T-cell (primary cell): ENCODE measurements at places on chromosomes 3 and 15.

DNA sequence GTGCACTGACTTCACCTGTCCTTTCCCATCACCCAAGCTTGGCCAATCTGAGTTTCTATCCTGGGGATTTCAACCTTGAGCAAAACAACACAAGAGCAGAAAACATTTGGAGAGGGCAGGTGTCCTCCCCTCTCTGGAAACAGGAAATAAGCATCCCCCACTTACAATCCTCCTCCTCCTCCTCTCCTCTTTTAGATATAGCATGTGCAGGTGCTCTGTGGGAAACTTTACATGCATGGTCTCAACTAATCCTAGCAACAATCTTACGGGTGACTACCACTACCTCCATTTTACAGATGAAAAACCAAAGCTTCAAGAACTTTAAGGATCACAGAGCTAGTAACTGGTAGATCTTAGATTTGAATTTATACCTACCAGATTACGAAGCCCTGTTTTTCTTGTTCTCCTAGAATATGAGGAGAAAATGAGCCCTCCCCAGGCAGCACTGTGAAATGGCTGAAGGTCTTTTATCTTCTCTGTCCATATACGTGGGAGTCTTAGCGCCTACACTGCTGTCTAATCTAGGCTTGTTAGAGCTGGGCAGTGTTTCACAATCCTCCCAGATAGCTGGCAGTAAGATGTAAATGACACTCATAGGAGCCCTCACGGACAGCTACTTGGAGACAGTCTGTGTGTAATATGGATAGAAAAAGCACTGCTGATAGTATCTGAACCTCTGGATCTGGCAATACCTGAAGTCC, 301.2 kb upstream of the PROK2 start:
- DNase-seq: no peak

GRCh38 chr3:147945968-147946519, 536.9 kb downstream of the ZIC1 start:
- DNase-seq: no peak

GRCh38 chr3:163562625-163563024, 1515.7 kb downstream of the SI start:
- no peak for DNase-seq

DNA sequence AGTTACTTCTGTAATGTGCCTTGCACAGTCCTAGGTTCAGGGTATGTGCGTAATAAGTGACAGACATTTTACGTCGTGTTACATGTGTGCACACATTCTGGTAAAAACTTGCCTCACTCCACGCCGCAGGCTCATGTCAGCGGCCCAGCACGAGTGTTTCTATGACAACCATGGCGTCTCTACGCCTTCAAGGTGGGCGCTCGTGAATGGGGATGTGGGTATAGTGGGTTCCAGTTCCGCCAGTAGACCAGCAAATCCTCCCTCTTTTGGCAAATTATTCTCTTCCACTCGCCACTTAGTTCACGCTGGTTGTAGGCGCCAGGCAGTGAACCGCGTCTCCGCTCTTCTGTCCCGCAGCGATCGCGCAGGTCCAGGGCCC, 40.3 kb downstream of the CHST14 start:
- peak; percentile 32 for DNase-seq

DNA sequence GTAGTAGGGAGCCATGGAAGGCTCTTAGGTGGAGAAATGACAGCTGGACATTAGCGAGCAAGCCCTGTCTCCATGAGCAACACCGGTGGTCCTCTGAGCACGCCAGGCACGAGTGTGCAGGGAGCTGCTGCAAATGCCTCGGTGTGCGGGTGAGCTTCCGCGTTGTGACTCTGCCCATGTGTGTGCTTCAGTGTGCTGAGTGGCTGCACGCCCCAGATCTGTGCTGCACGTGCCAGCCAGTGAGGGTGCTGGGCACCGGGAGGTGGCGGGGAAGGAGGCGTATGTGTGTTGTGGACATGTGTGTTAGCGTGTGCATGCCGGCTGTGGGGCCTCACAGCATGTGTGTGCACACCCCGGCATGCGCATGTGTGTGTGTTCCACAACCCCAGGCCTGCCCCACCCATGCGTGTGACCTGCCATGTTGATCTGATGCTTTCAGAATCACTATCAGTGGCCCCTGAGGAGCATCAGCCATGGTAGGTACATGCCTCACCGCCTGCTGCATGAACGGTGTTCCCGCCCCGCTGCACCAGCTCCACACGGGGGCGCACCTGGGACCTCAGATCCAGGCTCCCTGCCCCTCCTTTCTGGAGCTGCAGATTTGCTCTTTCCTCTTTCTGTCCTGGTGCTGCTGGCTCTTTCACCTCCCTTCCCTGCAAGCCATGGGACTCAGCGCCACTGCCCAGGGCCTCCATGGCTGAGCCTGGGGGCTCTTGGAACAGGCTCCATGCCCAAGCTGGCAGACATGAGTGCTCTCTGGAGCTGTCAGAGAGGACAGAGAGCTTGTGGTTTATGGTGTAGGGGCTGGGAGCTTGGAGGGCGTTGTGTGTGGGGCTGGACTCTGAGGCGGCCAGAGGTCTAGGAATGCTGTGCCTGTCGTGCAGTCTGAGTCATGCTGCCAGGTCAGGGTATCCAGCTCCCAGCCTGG, 169.4 kb downstream of the TBC1D2B start:
- peak; percentile 36 for DNase-seq

GRCh38 chr3:88509582-88509981, 359.8 kb downstream of the C3orf38 start:
- DNase-seq: no peak

GRCh38 chr3:112460519-112461195, 38.6 kb downstream of the BTLA start:
- DNase-seq: no peak

GRCh38 chr15:70035719-70036077, 62.0 kb downstream of the TLE3 start:
- no peak for DNase-seq

DNA sequence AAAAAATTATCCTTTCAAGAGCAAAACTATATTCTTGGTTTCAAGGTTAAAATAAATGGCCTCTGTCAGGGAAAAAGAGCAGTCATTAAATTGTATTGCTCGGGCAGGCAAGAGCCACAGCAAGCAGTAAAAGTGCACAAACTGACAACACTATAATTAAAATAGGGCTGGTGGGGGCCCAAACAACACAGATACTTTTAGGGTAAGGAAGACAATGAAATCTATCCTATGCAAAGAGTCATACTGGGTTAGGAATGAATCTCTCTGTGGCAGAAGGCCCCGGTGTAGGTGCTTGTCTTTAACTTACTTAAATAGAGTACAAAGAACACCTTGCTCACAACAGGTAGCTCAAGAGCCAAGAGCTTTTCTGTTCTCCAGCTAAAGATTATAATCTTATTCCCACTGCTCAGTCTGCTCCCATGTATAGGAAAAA, 94.7 kb downstream of the DLG1 start:
- DNase-seq: no peak

DNA sequence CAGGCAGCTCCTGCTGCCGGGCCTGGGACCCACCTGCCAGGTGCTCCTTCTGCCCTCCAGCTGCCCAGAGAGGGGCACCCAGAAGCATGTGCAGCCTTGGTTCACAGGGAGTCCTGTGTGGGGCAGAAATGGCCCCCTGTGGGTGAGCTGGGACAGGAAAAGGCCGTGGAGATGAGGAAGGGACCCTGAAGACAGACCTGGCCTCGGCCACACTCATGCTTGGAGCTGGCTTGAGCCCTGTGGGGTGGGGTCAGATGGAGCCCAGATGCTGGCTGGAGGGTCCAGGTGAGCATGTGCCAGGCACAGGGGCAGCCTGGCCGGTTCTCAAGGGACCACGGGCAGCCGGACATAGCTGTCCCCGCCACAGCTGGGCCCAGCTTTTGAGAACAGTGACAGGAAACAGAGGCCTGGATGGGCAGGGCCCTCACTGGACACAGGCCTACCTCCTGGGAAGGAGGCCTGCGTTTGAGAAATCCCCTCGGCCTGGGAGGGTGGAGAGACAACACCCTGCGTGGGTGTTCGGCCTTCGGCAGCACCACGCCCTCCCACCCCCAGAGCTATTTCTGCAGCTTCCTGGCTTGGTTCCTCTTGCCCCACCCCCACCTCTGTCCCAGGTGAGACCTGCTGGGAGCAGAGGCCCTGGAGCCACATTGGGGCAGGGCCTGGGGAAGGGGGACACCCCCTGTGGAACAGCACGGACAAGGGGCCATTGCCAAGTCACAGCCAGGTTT, 132.6 kb upstream of the MEF2A start:
- DNase-seq: no peak

- DNase-seq: peak; percentile 59
Measured at GRCh38 chr15:52730173-52730572, 51.0 kb upstream of the ATOSA start.

DNA sequence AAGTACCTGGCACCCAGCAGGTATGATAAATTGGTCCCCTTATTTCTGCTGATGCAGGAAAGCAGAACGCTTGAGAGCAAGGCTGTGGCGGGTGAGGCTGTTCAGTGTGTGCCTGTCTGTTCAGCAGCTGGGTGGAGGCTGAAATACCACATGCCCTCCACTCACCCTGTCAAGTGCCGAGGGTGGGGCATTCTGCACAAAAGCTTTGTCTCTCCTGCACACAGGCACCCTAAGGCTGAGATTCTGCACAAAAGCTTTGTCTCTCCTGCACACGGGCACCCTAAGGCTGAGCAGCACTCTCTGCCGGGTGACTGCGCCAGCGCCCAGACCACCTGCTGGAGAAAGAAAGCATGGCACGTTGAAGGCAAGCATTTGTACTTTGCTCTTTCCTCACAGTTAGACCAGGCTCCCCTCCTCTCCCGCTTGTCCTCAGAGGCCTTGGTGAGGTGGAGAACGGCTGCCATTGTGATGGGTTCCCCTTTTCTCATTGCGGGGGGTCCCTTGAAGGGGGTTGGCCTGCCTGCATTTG, 97.5 kb downstream of the BDH1 start:
- peak; percentile 14 for DNase-seq
